ENCODE measurements at places on chromosomes 2 and 18.

GRCh38 chr2:193141-193671 is 70.6 kb downstream of the SH3YL1 start:
- no peak for DNase-seq

- DNase-seq: no peak
Measured at GRCh38 chr2:21602789-21603188, 479.0 kb downstream of the TDRD15 start.

DNA sequence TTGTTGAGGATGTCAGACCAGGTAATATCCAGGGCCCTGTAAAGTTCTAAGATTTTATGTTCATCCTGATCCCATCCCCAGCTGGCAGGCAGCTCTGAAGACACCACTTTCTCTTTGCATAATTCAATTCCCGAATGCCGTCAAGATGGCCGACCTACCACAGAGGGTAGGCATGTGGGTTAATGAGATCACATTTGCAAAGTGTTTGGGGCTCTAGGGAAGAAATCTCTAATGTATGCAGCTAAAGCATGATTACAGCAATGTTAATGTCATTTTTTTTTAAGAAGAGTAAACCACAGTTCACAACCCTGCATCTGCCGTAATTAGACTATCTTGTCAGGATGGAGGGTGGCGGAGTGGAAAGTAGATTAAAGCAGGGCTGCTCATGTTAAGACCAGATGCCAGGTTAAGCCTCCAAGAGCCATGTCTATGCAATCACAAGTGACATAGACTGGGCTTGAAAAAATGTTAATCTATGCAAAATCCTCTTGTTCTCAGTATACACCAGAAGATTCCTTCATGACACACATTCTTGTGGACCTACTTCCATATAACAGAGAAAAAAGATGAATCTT is 131.4 kb downstream of the ALK start:
- no peak for DNase-seq

GRCh38 chr2:30503695-30504052 is 56.6 kb downstream of the LCLAT1 start:
- no peak for DNase-seq

DNA sequence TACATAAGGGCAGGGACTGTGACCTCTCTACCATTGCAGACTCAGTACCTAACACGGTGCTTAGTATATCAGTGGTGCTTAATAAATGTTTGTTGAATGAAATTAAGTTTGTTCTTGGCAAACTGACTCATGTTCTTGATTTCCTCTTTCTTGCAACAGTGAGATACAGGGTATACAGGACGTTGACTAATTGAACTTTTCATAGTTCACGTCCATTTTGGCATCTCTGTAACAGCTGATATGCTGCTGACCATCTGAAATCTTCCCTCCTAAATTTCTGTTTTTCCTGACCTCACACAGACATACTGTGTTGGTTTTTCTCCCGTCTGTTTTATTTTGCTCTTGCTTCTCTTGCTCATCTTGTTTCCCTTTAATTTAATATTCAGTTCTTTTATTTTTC is 44.2 kb downstream of the LHCGR start:
- DNase-seq: no peak

DNA sequence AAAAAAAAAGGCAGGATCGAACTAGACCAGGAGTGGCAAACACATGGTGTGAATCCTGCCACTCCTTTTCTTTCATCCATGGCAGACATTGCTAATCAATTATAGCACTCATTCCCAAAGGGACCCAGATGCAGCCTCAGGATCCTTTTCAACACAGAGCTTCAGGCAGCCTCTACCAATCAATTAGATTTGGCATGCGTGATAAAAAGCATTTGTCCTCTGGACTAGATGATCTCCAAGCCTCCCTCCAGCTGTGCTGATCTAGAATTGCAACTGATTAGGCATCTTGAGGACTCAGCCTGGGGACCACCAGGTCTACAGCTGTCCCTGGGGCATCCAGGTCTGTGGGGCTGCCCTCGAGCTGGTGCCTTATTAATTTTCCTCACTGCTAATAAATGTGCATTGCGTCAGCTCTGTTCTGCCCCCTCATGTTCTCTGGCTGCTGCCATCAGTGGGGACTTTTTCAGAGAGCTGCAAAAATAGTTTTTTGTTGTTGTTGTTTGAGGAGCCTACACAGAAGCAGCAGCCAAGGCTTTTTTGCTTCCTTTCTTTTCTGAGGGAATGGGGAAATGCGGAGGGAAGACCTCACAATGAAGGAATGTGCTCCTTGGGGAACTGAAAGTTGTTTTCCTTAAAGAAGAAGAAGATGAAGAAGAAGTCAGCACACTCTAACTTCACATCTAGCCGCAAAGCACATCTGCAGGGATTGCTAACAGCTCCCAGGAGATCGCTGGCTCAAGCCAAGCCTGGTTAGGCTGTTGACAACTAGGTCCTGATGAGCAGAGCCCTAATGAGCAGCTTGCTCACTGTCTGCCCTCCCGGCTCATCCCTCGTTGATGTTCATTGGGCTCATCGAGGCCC is 8.8 kb upstream of the ATOH8 start:
- no peak for DNase-seq

DNA sequence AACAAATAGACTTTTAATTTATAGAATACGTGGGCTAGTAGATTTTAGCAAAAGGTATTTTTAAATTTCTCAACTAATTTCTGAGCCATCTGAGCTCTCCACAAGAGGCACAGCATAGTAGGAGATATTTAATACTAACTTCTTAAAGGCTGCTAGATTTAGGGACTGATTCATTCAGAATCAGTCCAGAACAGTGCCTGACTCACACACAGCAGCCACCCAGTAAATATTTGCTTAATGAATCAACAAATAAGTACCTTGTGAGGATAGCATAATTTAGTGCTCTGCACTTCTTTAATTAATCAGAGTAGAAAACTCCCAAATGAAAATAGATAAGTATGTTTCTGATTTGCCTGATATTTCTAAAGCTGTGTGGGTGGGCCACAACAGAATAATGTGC is 35.6 kb upstream of the SYT4 start:
- DNase-seq: no peak

- no peak for DNase-seq
Measured at GRCh38 chr2:2123238-2123637, 207.8 kb downstream of the MYT1L start.

DNA sequence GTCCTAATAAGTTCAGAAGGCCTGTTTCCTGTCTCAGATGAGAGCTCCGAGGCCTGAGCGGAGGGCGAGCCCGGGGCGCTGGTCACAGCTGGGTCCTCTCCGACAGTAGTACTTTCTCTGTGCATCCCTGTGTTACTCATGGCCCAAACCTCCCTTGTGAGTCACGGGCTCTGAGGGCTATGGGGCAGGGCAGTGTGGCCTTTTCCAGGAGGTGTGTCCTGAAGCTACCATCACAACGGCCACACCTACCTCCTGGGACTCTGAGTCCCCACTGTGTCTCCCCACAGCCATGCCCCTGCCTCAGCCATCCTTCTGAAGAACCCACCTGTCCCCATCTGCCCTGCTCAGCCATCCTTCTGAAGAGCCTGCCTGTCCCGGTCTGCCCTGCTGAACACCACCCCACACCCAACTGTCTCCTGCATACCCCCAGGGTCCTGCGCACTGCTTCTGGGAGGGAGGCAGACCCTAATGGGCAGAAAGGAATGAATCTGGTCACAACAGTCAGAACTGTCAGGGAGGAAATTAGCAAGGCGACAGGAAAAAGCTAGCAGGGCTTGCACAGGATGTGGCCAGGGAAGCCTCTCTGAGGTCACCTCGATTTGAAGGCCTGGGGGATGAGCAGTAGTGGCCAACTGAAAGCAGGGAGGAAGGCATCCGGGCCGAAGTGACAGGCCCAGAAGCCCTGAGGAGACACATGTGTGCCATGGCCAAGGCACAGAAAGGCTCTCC is 145.4 kb upstream of the RIOK3 start:
- no peak for DNase-seq

DNA sequence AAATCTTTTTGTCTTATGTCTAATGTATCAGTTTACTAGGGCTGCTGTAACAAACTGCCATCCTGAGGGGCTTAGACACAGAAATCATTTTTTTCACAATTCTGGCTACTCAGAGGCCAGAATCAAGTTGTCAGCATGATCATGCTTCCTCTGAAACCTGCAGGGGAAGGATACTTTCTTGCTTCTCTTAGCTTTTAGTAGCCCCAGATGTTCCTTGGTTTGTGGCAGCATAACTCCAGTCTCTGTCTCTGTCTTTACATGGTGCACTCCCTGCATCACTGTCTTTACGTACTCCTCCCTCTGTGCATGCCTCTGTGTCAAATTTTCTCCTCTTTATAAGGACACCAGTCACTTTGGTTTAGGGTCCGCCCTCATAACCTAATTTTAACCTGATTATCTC is 2.0 kb upstream of the SCN3A start:
- DNase-seq: no peak

- DNase-seq: no peak
Measured at GRCh38 chr2:19706332-19706731, 195.5 kb downstream of the TTC32 start.

DNA sequence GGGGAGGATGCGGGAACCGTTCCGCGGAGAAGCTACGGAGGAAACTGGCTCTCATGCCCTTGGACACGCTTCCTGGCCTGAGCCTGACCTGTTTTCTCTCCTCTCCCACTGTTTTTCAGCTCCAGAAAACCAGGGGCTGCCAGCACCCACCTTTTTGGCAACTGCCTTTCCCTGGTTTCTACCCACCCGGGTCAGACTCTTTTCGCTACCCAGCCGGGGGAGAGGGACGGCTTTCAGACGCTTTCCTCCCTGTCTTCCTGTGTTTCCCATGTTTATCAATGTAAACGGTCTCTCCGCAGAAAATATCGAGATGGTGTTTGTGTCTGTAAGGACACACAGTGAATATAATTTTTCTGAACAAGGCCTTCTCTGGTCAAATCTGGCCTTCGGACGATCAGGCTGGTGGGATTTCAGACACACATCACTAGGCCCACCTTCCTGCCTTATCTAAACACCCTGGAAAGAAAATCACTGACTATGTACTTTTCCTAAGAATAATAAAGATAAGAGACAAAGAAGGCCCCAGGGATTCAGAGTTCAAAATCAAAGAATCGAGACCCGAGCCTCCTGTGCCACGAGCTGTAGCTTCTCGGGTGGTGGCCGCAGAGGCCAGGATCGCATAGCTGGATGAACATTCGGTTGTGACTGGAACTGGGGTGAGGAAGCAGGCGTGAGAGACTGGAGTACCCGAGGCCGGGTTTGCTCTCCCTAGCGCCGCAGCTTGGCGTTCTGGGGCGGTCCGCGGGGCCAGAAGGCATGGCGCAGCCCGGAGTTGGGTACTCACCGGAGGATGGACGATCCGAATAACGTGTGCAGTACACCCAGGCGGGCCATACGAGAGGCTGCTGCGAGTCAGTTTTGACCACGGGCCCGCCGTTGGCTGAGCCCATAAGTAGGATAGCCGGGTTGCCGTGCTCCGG is 1.7 kb downstream of the EN1 start:
- no peak for DNase-seq

DNA sequence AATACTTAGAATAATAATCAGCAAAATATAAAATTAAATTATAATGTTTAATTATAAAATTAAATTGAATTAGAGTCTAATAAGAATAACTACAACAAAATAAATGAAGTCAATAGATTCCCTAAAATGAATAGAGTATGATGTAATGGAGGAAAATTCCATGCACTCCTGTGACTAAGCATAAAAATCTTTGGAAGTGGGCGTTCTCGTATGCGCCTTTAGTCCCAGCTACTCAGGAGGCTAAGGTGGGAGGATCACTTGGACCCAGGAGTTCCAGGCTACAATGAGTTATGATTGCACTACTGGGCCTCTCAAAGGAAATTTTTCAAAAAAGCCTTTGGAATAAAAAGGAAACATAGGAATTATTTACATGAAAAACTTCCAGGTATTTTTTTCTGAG is 955.4 kb upstream of the POU3F3 start:
- no peak for DNase-seq

DNA sequence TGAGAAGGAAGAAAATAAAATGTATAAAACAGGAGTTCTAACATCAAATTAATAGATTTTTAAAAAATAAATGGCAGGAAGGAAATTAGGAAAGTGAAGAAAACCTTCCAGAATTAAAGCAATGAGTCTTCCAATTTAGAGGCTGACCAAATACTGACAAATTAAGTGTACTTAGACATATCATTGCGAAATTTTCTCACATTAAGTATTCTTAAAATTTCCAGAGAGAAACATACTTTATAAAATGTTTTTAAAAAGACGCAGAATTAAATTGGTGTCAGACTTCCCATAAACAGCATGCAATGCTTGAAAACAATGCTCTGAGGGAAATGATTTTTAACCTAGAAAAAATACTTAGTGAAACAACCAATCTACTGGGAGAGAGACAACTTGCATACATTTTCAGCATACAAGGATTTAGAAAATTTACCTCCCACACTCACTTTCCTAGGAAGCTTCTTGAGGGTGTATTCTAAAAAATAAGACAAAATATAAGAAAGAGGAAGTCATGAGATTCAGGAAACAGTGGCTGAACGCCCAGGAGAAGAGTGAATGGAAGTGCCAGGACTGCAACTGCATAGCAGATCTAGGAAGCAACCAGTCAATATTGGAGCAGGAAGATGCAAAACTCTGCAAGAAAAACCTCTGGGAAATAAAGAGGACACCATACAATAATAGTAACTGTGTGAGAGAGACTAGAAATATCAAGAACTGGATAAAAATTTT is 339.9 kb downstream of the ADCYAP1 start:
- no peak for DNase-seq

DNA sequence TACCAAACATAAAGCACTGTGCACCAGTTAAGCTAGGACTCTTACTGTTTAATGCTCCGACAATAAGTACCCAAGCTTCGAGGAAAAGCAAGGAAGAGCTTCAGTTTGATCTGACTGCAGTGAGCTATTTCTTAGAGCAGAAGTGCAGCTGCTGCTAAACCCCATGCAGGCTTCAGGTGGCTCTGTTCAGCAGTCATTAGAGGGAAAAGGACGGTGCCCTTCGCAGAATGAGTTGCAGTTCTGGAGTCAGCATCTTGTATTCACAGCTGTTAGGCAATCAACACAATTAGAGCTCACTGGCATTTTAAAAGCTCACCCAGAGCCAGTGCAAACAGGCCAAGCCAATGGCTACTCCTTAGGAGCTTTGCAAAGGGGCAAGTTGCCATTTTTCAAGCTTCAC is 1.5 kb upstream of the CERKL start:
- no peak for DNase-seq

- no peak for DNase-seq
Measured at GRCh38 chr2:159155320-159155719, 131.2 kb downstream of the WDSUB1 start.

- no peak for DNase-seq
Measured at GRCh38 chr18:74905247-74905646, 303.7 kb downstream of the PTGR3 start.

- no peak for DNase-seq
Measured at GRCh38 chr18:70376914-70377258, 88.0 kb downstream of the SOCS6 start.

DNA sequence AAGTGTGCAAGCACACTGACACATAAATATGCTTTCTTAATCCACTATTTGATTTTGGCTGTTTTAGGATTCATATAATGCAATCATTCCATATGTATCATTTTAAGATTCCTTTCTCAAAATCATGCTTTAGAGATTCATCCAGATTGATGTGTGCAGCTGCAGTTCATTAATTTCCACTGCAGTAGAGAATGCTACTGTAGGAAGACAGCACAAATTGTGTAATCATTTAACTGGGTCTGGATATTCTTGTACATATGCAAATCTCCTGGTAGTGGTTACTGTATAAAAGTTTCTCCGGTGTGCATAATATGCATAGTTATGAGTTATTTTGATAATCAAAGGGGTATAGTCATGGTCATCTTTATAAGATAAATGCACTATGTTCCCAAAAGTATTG is 502.5 kb upstream of the ACVR2A start:
- DNase-seq: no peak

Measured in stimulated activated CD4-positive, alpha-beta T cell treated with anti-CD3 and anti-CD28 coated beads, TNF-alpha, amount 100 ng/mL, for 1 hour (primary cell).